Pulmonary artery endothelial cell (primary cell): ENCODE measurements at places on chromosomes 4 and X. TPM values are rescaled to one million over a fixed set of nuclear protein-coding genes. Genes with fewer than 3 reads are reported as not detected.
A peak's percentile ranks its signal among the peaks of the same experiment; 100 is the strongest.

DNA sequence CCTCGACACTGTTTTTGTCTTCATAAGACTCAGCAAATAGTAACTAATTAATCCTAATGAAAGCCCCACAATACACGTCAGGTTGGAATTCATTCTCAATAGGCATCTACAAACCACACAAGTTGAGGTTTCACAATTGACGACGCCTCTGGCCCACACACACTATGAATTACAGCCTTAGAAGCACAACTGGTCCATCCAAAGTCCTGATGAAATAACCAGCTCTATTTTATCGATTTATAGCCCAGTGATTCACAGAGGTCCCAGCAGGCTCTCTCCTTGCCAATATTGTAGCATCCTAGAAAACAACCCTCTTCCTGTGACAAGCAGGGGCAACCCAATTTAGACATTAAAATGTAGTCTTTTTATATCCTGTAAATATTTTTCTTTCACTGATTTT, 112.1 kb downstream of the NR3C2 start:
- no peak for DNase-seq

GRCh38 chrX:31334997-31335396, 263.2 kb upstream of the FTHL17 start:
- DNase-seq: no peak

GRCh38 chr4:48450740-48451139, 32.4 kb upstream of the SLC10A4 start:
- no peak for DNase-seq

DNA sequence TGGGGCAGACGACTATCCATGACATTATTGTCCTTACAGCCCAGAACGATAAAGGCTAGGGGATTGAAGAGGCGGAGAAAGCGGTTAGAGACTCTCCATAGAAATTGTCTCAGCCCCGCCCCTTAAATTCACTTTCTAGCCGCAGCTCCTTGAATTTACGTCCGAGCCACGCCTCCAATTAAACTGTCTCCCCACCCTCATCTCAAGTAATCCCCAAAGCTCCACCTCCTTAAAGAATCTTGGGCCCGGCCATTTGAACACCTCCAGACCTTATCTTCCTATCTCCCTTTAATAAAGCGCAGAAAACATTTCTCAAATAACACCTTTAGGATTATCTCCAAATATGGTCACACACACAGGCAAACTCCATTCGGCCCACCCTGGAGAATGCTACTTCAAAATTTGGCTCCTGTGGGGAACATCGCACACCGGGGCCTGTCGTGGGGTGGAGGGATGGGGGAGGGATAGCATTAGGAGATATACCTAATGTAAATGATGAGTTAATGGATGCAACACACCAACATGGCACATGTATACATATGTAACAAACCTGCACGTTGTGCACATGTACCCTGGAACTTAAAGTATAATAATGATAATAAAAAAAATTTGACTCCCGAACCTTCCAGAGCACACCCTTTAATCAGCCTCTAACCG, 7.2 kb upstream of the MAGIX start:
- DNase-seq: peak; percentile 24

GRCh38 chr4:109091727-109092409, 210.6 kb downstream of the COL25A1 start:
- no peak for DNase-seq

DNA sequence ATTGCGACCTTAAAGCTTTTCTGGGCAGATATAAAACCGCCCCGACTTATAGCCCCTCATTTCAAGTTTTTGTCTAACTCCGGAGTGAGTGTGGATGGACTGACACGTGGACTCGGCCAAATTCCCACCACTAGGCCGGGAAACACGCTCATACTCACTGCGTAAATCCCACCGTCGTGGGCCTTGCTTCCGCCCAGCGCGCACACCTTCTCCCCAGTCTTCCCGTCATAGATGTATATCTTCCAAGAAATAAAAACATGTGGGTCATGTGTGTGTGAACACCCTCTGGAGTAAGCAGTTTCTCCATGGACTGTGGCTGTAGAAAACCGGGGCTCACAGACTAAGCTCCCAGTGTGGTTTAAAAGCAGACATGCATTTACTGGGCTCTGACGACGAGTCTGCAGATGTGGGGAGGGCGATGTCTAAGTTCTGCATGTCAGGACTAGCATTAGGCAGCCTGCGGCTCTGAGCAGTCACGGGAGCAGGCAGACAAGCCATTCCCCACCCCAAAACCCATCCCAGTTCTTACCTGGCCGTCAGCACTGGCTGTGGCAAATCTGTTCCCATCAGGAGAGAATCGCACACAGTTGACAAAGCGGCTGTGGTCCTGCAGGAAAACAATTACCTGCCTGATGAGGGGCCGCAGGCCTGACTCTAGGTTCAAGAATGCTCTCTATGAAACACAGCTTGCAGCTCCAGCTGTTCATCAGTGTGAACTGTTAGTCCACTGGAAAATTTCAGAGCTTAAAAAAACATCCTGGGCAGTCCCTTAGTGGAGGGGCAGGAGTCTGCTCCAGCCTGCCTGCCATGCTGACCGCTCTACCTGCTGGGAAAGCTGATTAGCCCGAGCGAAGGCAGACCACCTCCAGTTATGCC, 28.2 kb downstream of the WDR1 start:
- DNase-seq: no peak

- DNase-seq: peak; percentile 98
These were observed 111.5 kb downstream of the AFAP1 start for GRCh38 chr4:7828011-7828720.

- DNase-seq: no peak
These were observed 14.6 kb upstream of the DCTD start for GRCh38 chr4:182931691-182932345.

DNA sequence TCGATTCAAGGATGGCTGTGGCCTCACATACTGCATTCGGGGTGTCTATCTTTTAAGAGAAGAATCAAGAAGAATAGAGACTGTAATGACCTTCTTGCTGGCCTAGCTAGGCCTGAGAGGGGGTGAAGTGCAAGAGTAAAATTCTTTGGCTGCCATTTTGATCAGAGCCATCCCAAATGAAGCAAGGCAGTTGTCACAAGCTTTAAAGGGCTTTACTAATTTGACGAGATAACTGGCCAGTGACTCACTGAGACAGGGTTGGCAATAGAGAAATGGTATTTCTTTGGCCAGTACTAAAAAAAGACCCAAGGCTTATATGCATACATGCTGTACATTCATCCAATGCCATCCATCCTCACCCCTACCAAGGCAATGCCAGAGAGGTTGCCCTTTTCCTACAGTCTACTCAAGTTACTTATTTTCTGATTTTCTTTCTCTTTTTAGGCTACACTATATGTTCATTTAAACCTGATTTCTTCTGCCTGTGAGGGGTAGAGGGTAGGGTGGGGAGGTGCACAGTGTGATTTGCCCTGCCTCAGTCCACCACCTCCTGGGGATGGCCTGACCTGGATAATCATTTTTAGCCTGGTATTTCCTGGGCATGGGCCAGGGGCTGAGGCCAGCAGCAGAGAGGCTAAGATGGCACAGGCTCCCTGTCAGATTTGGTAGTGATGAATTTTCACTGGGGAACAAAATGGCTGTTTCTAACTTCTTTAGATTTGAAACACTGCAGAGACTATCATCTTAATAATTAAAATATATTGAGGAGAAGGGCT, 32.2 kb downstream of the ATG4A start:
- no peak for DNase-seq

- no peak for DNase-seq
These were observed 4.5 kb downstream of the BMX start for GRCh38 chrX:15505101-15505500.

- no peak for DNase-seq
These were observed 106.3 kb downstream of the C4orf51 start for GRCh38 chr4:145786261-145786660.

DNA sequence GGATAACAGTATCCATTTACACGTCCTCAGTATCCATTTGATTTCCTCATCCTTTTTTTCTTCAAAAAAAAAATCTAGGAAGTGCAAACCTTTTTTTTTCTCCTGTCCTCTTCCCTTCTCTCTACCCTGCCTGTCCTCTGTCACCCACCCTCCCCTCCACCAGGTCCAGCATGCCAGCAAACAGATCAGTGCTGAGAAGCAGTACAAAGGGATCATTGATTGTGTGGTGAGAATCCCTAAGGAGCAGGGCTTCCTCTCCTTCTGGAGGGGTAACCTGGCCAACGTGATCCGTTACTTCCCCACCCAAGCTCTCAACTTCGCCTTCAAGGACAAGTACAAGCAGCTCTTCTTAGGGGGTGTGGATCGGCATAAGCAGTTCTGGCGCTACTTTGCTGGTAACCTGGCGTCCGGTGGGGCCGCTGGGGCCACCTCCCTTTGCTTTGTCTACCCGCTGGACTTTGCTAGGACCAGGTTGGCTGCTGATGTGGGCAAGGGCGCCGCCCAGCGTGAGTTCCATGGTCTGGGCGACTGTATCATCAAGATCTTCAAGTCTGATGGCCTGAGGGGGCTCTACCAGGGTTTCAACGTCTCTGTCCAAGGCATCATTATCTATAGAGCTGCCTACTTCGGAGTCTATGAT, 1.7 kb downstream of the SLC25A4 start:
- DNase-seq: no peak

- DNase-seq: no peak
These were observed at the start of gene PPP1R2C for GRCh38 chrX:42778096-42778495. PPP1R2C (minus strand) TSS chrX:42778163; CDS start chrX:42778079, 84 bp downstream.

DNA sequence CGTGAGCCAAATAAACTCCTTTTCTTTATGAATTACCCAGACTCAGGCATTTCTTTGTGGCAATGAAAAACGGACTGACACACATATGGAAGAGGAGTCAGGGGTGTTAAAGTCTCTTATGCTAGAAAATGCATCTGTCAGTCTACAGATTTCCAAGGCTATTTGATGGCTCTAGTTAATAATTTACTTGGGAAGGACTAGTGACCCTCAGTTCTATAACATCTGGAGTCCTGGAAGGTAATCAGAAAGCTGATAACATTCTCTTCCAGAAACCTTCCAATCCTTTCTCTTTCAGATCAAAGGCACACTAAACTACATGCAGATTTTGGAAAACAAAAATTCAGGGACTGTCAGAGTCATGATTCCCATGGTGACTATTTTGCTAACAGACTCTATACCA, 142.0 kb upstream of the TEX13D start:
- DNase-seq: no peak

DNA sequence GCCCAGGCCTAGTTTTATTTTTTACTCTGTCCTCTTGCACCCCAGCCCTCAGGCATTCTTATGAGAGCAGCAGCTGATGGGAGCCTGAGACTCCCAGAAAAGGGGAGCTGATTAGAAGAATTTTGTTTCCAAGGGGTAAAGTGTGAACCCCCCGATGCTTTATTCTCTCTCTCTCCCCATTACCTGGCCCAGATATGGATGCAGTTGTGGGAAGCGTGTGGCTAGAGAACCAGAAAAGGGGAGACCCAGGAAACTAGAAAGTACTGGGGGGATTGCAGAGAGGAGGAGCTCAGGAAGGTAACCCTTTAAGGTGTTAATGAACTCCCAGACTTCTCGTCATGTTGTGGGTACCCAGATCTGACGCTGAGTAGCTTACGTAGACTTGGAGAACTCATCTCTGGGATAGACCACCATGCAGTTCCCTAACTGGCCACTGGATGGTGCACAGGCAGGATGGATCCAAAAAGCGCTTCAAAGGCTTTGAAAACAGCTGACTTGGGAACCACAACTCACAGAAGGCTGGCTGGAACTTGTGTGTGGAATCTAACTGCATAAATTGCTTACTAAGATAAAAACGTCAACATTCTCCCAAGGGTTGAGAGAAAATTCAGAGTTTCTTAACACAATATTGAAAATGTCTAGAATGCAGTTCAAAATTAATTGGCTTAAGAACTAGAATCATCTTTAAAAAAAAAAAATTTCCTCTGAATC, 64.7 kb downstream of the TBC1D14 start:
- DNase-seq: peak; percentile 63

- no peak for DNase-seq
These were observed 641.6 kb downstream of the ADGRL3 start for GRCh38 chr4:61841714-61842113.

- no peak for DNase-seq
These were observed 88.2 kb downstream of the SCD5 start for GRCh38 chr4:82710197-82710929.

DNA sequence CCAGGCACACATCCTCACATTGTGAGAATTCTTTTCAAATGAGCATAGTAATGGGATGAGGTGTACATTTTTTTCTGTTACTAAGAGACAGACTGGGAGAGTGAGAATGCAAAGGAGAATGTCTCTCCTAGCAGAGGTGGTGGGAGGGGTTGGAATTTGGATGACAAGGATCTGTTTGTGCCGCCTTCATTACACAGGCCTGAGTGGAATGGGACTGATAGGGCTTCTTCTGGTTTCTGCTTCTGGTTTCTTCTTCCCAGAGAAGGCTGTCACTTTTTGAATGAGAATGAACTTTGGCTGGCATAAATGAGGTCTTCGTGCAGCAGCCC, 55.4 kb downstream of the C4orf51 start:
- peak; percentile 54 for DNase-seq

- no peak for DNase-seq
These were observed 134.2 kb downstream of the EIF4E start for GRCh38 chr4:98794565-98795205.

GRCh38 chrX:100717363-100717762, 14.6 kb downstream of the SYTL4 start:
- DNase-seq: no peak

DNA sequence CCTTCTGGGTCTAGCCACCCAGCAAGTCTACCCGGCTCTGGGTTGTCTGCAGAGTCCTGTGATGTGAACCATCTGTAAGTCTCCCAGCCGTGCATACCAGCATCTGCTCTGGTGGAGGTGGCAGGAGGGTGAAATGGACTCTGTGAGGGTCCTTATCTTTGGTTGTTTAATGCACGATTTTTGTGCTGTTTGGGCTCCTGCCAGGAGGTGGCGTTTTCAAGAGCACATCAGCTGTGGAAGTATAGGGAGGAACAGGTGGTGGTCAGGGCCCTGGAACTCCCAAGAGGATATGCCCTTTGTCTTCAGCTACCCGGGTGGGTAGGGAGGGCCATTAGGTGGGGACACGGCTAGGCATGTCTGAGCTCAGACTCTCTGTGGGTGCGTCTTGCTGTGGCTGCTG, 66.5 kb upstream of the ZFP42 start:
- no peak for DNase-seq

GRCh38 chr4:69639542-69639941, at the start of gene UGT2A2:
UGT2A2 (minus strand) TSS chr4:69639642; CDS start chr4:69639640, 2 bp downstream.
- no peak for DNase-seq

MRPL1 gene
- total RNA-seq: 28.4 and 48.8 TPM in 2 replicates

YY2 gene
- 1.1 and 1.6 TPM in 2 replicates for total RNA-seq

F9 gene
- total RNA-seq: not detected in 2 replicates

SOX3 gene
- not detected in 2 replicates for total RNA-seq

RGN gene
- total RNA-seq: 0.56 and 1.3 TPM in 2 replicates

CRMP1 gene
- total RNA-seq: under 0.01 and 0.04 TPM in 2 replicates

PABPC5 gene
- total RNA-seq: 0.92 and 2.0 TPM in 2 replicates

CCNA2 gene
- total RNA-seq: 56.1 and 110 TPM in 2 replicates

OPRPN gene
- not detected in 2 replicates for total RNA-seq

TMEM35A gene
- total RNA-seq: 3.1 and 9.1 TPM in 2 replicates

SOWAHD gene
- not detected in 2 replicates for total RNA-seq

PRKG2 gene
- not detected in 2 replicates for total RNA-seq

CT47A7 gene
- total RNA-seq: not detected in 2 replicates

ELMOD2 gene
- 15.9 and 16.0 TPM in 2 replicates for total RNA-seq

F8A3 gene
- total RNA-seq: 0.56 and 0.86 TPM in 2 replicates

TIMP1 gene
- 48.8 and 52.0 TPM in 2 replicates for total RNA-seq

ADGRA3 gene
- 21.7 and 36.5 TPM in 2 replicates for total RNA-seq
